ENCODE measurements at places on chromosomes 1 and 21.

DNA sequence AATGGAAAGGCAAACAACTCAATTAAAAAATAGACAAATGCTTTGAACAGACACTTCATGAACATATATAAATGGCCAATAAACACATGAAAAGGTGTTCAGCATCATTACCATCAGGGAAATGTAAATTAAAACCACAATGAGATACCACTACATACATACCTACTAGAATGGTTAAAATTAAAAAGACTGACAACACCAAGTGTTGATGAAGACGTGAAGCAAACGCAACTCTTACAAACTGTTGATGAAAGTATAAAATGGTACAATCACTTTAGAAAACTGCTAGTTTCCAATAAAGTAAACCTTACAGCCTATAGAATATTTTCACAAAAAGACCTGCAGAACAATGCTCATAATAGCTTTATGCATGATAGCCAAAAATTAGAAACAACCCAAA lies 10.1 kb downstream of the EIF2B3 start:
- DNase-seq: no peak
- no peak overlapping the region for H3K27ac ChIP-seq
- H3K4me3 ChIP-seq: no peak overlapping the region
- H3K4me1 ChIP-seq: peaks cover 9% of the 10 kb centered on the region
- H3K36me3 ChIP-seq: peaks cover 38% of the 10 kb centered on the region

DNA sequence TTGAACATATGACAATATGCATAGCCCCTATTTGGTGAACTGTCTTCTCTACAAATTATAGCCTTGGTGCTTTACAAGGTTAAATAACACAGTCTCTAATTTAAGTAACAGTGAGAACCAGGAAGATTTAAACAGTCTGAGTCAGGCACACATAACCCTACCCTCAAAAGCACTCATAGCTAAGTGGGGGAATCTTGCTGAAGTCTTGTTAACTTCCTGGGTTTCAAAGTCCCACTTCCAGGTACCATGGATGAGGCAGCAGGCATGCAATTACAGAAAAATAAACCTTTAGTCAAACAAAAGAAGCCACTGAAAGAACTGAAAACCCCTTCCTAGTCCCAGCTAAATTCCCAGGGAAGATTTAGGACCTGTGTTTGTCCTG lies 147.6 kb downstream of the PBX1 start:
- H3K36me3 ChIP-seq: no peaks in the 10 kb centered on the region
- no peak for DNase-seq

- H3K4me3 ChIP-seq: peak within 1 kb of the TSS; percentile 44
- peak; percentile 78 for DNase-seq
- H3K27ac ChIP-seq: no peak within 1 kb of the TSS
- no peaks in the 10 kb centered on the region for H3K36me3 ChIP-seq
These were observed at the start of gene C2CD4D for GRCh38 chr1:151839457-151840403. Gene C2CD4D (minus strand): TSS chr1:151839820. CDS start chr1:151838989, 831 bp downstream.

GRCh38 chr1:159853417-159854115 lies 8.9 kb downstream of the VSIG8 start:
- H3K4me3 ChIP-seq: no peak overlapping the region
- H3K4me1 ChIP-seq: peaks cover 5% of the 10 kb centered on the region
- H3K27me3 ChIP-seq: no peaks in the 10 kb centered on the region
- DNase-seq: no peak

- no peak for DNase-seq
- no peaks in the 10 kb centered on the region for H3K36me3 ChIP-seq
- no peak overlapping the region for H3K27ac ChIP-seq
- no peak overlapping the region for H3K4me3 ChIP-seq
These were observed 44.6 kb downstream of the ZFYVE9 start for GRCh38 chr1:52186449-52186848.

Measured in B cell (primary cell).